Stimulated activated CD4-positive, alpha-beta T cell treated with anti-CD3 and anti-CD28 coated beads, Interleukin-15, amount 100 ng/mL, for 1 hour (primary cell): ENCODE measurements at places on chromosomes 16 and 17.

DNA sequence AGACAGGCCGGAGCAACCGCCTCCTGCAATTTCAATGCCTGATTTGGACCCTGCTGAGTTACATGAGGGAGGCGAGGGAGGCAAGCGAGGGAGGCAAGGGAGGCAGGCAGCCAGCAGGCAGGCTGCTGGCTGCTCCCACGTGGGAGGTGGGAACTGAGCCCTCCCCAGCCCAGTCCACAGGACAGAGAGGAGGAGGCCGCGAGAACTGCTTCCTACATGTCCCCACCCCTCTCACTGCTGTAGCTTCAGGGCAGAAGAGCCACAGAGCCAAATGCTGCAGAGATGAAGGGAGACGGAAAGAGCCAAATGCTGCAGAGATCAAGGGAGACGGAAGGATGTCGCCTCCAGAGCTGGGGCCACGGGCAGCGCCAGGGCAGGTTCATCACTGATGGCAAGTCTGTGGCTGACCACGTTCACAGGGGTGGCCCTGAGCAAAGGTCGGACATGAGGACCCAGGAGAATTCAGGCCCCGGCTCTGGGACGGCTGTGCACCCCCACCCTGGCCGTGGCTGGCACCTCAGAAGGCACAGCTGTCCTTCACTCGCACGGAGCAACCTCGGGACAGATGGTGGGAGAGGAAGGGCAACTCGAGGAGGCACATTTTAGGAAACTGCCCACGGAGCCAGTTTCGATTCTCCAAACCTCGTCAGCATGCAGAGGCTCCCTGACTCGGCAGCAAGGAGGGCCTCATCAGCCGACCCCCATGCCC, 21.5 kb downstream of the RPH3AL start:
- DNase-seq = no peak

GRCh38 chr16:11570258-11570657, 16.5 kb downstream of the LITAF start:
- DNase-seq = no peak

DNA sequence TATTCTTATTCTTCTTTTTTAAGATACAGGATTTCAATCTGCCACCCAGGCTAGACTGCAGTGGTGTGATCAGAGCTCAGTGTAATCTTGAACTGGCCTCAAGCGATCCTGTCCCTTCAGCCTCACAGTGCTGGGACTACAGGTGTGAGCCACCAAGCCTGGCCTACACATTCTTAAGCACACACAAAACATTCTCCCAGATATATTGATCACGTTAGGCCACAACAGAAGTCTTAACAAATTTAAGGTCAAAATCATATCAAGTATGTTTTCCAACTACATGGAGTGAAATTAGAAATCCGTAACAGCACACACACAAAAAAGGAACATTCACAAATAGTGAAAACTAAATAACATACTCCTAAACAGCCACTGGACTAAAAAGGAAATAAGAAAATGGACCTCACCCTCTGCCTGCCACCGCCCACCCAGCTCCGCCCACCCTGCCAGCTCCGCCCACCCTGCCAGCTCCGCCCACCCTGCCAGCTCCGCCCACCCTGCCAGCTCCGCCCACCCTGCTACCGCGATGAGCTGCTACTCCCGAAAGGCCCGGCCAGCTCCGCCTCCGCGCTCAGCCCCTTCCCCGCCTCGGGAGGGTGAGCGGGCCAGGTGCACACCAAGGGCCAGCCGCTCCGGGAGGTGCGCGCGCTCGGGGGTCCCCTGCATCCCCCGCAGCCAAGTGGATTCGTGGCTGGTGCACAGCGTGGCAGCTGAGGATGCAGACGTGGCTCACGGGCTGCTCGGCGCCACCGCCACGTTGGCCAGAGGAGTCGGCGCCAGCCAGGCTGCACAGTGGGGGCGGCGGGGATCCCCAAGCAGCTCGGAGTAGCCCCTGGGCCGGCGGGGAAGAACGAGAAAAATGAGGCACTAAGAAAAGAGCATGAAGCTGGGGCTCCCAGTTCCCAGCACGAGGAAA, 41.2 kb downstream of the C16orf87 start:
- peak; percentile 68 for DNase-seq

DNA sequence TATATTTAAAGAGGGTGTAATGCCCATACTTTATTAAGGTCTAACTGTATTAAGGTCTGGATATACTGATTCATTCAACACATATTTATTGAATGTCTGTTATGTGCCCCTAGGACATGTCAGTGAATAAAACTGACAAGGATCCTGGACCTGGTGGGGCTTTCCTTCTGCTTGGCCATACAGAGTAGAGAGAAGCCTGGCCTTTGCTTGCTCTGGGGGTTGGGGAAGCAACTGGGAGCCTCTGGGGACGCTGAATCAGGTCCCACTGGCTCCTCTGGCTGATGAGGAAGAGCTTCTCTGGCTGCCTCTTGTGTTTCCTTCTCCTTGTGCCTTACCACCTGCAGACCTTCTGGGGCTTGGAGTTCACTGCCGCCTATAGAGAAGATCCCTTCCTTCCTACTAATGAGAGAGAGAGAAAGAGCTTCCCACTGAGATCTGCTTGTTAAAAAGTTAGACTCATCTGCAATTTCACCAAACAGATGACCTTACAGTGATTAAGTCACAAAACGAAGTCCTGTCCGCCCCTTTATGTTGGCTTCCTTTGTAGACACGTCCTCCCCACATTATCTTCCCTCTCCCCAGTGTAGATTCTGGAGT, 49.7 kb downstream of the MSI2 start:
- no peak for DNase-seq

- no peak for DNase-seq
These were observed 14.4 kb downstream of the CUEDC1 start for GRCh38 chr17:57940653-57941329.

GRCh38 chr16:90077757-90078578, 837 bp upstream of the PRDM7 start:
- no peak for DNase-seq
